ENCODE measurements at places on chromosomes 3 and 15.

DNA sequence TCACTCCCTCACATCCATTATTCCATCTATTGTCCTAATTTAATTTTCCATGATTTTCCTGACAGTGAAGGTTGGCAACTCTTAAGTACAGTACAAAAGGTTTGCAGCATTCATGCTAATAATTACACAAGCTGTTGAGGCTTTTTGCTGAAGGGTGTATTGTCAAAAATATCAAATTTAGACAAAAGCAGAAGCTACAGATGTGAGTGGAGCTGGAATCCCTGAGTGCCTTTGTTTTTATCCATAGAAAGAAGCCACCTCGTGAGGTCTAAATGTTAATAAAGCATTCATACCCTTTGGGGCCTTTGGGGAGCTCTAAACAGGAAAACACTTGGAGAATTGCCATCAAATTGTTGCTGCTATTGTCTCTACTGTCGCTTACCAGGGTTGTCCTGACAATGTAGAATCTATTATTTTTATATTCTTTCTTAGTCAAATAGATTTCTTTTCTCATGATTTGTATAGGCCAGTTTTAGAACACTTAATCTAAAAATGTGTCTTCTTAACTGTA is 185.8 kb upstream of the ROBO1 start:
- no peak for DNase-seq

DNA sequence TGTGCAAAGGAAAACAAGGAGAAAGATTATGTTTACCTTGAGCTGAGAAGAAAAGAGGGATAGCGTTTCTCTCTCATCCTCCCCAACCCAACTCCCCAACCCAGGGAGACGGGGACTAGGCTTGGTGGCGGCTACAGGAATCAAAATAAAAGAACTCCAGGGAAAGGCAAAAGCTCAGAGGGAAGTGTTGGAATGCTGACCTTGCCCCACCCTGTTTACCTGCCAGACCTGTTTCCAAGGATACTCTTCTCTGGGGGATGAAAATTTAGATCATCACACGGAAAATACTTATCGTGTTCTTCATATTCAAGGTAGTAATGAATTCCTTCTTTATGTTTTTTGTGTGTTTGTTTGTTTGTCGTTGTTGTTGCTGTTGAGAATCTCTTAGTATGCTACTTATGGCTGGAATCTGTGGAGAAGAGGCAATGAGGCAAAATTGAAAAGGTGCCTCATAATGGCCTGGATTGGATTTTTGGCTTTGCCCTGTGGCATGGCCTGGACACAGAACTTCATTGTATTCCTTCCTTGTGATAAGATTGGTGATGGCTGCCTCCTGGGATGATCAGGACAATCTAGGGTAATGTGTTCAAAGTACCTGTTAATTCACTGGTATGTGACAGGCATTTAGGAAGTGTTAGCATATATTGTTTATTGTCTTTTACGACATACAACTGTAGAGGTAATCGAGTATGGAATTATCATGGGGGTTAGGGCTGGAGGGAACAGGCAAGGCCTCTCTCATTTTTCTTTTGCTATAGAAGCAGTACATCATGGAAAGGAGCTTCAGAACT is 11.1 kb upstream of the TPRG1 start:
- no peak for DNase-seq

DNA sequence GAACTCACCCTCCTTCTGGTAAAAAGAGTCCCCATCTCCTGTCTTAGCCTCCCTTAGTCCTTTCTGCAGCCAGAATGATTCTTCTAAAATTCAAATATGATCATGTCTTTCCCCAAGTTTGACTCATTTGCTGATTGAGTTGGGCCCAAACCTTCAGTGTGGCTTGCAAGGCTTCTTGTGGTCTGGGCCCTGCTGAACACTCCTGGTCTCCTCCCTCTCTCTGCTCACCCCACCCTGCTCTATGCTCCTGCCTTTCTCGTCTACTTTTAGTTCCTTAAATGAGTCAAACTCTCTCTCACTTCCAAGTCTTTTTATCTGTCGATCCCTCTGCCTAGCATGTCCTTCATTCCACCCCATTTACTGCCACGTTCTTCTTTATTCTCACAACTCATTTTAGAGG is 72.6 kb downstream of the CCR1 start:
- no peak for DNase-seq

DNA sequence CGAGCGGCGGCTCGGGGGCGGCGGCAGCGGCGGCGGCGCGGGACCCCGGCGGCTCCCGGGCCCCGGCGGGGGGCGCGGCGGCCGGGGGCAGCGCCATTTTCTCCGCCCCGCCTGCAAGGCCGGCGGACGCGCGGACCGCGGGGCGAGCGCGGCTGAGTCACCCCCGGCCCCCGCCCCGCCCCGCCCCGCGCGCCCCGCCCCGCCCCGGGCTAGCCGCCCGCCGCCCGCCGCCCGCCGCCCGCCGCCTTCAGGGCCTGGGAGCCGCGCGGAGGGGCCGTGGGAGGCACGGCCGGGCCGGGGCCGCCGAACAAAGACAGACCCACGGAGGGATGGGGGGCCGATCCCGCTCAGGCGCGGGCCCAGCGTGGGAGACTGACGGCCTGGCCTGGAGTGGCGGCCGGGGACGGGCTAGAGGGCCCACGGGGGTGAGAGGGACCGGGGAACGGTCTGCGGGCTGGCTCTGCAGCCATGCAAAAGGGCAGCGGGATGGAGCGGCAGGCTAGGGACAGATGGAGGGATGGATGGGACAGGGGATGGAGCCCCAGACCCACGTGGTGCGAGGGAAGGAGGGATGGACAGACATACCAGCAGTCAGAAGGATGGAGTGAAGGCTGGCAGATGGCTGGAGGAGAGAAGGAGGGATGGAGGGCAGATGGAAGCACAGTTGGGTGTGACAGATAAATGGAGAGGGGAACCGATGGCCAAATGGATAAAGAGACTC is at the start of gene EIF4E3:
EIF4E3 (minus strand) TSS at position 132 of the 721 bp plus-strand sequence; CDS start at position 97, 35 bp downstream.
- DNase-seq, result no peak

DNA sequence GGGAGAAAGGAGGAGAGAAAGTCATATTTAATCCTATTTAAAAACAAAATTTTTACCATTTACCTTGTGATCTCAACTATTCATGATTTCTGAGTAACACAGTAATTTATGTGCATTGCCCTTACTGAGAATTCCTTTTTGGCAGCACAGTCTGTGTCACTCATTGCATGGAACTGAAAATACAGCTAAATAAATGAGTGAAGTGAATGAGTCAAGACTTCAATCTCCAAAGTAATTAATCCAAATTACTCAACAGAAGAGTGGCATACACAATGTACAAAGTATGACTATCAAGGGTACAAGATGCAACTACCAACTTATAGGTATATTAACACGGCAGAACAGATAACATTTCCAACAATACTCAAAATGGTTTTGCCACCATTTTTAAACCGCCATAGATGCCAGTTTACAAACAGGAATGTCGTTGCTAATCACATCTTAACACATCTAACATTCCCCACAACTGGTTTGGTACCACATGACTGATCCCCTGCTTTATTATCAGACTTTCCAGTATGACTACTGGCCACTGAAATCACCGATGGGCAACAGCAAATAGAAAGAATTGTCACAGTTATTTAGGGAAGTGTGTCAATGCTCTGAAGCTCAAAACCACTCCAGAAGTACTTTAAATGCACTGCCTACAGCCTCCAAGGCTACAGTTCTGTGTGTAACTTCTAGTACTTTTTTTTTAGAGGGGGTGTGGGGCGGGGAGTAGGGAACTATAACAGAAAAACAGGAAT is 410.4 kb downstream of the SHQ1 start:
- no peak for DNase-seq

DNA sequence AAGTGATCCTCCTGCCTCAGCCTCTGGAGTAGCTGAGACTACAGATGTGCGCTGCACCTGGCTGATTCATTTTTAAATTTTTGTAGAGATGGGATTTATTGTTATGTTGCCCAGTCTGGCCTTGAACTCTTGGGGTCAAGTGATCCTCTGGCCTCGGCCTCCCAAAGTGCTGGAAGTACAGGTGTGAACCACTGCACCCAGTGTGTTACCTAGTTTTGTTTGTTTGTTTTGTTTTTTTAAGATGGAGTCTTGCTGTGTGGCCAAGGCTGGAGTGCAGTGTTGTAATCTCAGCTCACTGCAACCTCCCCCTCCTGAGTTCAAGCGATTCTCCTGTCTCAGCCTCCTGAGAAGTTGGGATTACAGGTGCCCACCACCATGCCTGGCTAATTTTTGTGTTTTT is 12.1 kb downstream of the PTPN23 start:
- DNase-seq, result no peak

DNA sequence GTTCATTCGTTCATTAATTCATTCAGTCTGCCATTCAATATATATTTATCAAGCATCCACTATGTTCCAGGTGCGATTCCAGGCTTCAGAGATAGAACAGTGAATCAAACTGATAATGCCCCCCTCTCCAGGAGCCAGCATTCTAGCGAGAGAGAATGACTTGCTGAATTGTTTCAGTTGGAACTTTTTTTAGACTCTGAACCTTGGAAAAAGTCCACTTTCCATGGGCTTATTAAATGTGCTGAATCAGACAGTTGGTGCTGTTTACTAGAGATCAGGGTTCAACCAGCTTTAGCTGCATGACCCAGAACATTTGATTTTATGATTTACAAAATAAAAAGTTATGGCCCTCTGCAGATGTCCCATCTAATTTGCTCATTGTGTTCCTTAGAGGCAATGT is 213.2 kb downstream of the THSD4 start:
- no peak for DNase-seq

DNA sequence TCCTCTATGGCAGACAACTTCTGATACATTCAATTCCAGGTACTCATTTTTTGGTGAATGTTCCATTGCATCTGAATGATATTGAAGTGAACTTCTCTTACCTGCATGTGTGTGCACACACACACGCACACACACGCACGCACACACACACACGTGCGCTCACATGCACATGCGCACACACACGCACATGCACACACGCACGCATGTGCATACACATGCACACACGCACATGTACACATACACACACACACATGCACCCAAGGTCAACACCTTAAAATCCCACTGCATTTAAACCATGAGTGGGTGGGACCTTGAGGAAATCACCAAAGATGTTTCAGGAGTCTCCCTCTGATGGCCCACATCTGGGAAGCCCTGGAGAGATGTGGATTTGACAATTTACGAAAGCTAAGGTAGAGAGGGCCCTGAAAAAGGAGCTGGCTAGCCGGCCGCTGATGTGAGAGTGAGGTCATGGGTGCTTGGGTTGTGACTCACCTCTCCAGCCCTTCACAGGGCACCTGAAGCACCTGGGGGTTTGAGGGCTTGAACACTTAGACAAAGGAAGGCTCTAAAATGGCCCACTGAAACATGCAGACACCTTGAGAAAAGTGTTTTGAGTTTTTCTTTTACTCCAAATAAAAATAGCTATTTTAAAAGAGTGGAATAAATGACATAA is 269.1 kb upstream of the LRRFIP2 start:
- no peak for DNase-seq

DNA sequence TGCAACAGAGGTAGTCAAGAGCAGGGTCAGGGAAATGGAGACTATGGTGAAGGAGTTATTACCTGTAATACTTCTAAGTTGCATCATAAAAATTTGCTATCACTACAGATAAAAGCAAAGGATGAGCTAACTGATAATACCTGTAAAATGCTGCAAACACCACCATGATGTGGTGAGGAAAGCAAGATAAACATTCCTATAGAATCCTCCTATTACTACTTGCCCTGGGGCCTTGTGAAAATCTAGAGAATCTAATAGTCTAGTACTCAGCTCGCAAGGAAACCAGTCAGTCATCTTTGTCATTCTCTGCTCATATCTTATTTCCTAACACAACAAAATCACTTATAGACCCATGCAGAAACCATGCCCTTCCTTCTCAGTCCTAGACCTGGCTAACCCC is 899.8 kb downstream of the FHIT start:
- no peak for DNase-seq

Measured in lower leg skin (tissue), 4 donors.